ENCODE measurements at places on chromosomes 12 and 14.

- DNase-seq, result no peak
- H3K36me3 ChIP-seq, result no peaks in the 10 kb centered on the region
- peaks cover 30% of the 10 kb centered on the region for H3K4me1 ChIP-seq
Observed at GRCh38 chr14:22532345-22533056, 56.5 kb downstream of the DAD1 start.

GRCh38 chr14:81485781-81486180, 47.9 kb downstream of the SEL1L start:
- DNase-seq, result no peak
- no peaks in the 10 kb centered on the region for H3K27me3 ChIP-seq
- H3K4me1 ChIP-seq, result no peaks in the 10 kb centered on the region
- peaks cover 51% of the 10 kb centered on the region for H3K36me3 ChIP-seq
- H3K27ac ChIP-seq, result no peak overlapping the region
- H3K4me3 ChIP-seq, result no peak overlapping the region

DNA sequence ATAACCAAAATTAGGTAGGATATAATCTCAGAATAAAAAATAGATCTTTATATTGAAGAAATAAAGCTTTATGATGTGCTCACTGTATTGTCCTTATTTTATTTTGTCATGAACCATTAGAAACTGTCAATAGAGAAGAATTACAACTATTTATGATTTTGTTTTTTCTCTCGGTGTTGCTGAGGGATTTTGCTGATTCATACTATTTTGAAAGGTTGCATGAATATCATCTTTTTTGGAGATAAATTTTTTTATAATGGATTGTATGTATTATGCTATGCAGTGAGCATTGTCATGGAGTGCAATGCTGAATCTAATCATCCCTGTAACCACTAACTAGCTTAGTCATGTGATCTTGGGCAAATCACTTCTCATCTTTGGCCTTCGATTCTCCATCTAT, 15.0 kb downstream of the SLC39A9 start:
- H3K27ac ChIP-seq, result no peak overlapping the region
- peaks cover 5% of the 10 kb centered on the region for H3K4me1 ChIP-seq
- H3K36me3 ChIP-seq, result peaks cover 3% of the 10 kb centered on the region
- H3K4me3 ChIP-seq, result no peak overlapping the region

- H3K36me3 ChIP-seq, result no peaks in the 10 kb centered on the region
- H3K4me3 ChIP-seq, result no peak overlapping the region
- no peaks in the 10 kb centered on the region for H3K27me3 ChIP-seq
- peaks cover 6% of the 10 kb centered on the region for H3K4me1 ChIP-seq
- no peak for DNase-seq
Observed at GRCh38 chr14:85016496-85016895, 513.4 kb upstream of the FLRT2 start.

DNA sequence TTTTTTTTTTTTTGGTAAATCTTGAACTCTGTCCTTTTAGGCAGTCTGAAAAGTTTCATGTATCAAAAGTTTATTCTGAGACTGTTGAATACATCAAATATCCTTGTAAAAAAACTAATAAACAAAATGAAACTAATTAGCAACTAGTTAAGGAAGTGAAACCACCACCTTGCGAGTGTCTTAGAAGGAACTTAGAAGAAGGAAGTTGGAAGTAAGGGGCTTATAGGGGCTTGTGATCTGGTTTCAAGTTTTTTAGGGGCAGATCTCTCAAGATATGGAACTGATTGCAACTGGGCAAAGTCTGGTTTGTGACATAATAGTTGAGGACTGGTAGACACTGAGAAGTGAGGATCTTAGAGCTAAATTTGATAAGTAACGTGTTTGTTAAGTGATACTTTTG, 748.8 kb downstream of the C12orf50 start:
- H3K36me3 ChIP-seq, result no peaks in the 10 kb centered on the region
- DNase-seq, result no peak
- H3K27ac ChIP-seq, result no peak overlapping the region
- no peak overlapping the region for H3K4me3 ChIP-seq
- no peaks in the 10 kb centered on the region for H3K4me1 ChIP-seq

- H3K4me3 ChIP-seq, result no peak overlapping the region
- no peaks in the 10 kb centered on the region for H3K27me3 ChIP-seq
- no peak overlapping the region for H3K27ac ChIP-seq
- DNase-seq, result no peak
Observed at GRCh38 chr12:90020436-90020835, 311.8 kb upstream of the ATP2B1 start.
